ENCODE measurements at places on chromosomes 13 and 19.

GRCh38 chr19:1665565-1666047 is 13.2 kb upstream of the TCF3 start:
- DNase-seq: no peak

- DNase-seq: no peak
These were observed 217.5 kb downstream of the TEX29 start for GRCh38 chr13:111537843-111538499.

GRCh38 chr19:42068756-42069571 is 1.0 kb downstream of the GRIK5 start:
- DNase-seq: no peak

DNA sequence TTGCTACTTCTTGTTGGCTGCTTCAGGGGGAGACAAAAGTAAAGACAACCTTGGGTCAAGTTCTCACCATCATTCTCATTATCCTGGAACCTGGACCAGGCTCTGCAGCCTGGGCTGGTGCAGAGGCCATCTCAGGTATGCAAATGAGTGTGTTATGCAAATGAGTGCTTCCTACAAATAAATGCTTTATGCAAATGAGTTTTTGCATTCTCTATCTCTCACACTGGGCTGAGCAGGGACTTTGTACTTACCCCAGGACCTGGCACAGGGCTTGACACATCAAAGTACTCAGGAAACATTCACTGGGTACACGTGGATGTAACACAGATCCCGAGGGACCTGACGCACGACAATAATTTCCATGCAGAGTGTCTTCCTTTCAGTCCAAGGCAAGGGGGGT is 103.0 kb downstream of the DNAJC15 start:
- DNase-seq: no peak

GRCh38 chr13:110089815-110090214 is 217.1 kb downstream of the COL4A1 start:
- no peak for DNase-seq

- peak; percentile 57 for DNase-seq
These were observed 22.3 kb upstream of the CSNK1A1L start for GRCh38 chr13:37127691-37128241.

DNA sequence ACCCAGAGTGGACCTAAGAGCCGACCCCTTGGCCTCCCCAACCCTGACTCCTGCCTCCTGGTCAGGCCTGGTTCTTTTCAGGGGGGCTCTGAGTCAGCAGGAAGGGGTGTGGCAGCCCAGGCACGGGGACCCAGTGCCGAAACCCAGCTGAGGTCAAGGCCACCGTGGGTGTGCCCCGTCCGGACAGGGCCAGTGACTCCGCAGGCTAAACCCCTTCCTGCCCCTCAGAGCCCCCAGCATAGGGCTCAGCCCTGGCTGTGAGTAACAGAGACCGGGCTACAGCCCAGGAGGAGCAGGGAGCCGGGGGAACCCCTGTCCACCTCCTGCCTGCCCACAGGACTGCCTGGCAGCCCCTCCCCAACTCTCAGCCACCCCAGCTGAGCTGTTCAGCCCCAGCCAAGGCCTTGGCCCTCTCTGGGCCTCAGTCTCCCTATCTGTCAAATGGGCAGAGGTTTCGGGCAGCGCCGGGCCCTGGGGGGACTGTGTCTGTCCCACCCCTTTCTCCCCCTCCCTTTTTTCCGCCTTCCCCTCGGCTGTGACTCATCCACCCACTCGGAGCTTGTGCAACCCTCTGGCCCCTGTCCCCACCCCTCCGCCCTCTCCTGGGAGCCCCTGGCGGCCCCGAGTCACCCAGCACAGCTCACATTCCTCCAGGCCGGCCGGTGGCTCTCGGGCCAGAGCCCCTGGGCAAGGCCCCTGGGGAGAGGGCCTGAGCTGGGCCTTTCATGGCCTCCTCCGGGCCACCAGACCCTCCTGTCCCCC is 8.6 kb downstream of the ZBTB7A start:
- DNase-seq: peak; percentile 94

DNA sequence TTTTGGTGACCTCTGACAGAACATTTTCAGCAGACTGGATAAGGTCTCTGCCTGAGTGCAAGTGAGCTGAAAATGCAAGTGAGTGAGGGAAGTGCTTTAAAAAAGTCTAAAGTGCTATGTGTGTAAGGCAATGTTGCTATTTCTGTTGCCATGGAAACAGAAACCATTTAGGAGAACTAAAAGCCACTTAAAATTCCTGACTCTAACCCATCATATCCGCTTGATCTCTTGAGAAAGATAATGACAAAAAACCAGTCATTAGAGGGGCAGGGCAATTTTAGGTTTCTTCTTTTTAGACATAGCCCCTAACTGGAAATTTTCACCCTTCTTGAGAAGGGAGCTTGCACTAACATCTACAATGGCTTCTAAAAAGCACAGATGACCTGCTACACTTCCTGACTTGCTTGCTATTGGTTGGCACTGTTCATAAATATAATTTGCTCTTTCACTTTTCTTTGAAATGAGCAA is at the start of gene CYSLTR2:
TSS of gene CYSLTR2 (plus strand) at position 458 of the 468 bp plus-strand sequence. CDS start 52,889 bp downstream, outside the sequence.
- DNase-seq: peak; percentile 33

- DNase-seq: peak; percentile 43
These were observed 136.3 kb upstream of the UFM1 start for GRCh38 chr13:38213314-38213713.

DNA sequence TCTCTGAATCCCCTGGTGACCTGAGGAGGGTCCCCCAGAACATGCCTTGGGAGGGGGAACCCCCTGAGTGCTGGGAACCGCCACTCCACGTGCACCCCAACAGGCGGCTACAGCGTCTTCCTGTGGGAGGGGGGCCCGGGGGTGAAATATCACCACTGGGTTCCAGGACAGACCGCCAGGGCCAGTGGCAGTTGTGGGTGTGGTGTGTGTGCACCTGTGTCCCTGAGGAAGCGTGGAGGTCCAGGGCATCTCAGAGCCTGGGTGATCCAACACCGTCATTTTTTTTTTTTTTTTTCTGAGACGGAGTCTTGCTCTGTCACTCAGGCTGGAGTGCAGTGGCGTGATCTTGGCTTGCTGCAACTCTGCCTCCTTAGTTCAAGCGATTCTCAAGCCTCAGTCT is 4.2 kb downstream of the ADGRE5 start:
- DNase-seq: no peak

GRCh38 chr13:26831336-26831908 is 70.8 kb upstream of the GPR12 start:
- DNase-seq: no peak

DNA sequence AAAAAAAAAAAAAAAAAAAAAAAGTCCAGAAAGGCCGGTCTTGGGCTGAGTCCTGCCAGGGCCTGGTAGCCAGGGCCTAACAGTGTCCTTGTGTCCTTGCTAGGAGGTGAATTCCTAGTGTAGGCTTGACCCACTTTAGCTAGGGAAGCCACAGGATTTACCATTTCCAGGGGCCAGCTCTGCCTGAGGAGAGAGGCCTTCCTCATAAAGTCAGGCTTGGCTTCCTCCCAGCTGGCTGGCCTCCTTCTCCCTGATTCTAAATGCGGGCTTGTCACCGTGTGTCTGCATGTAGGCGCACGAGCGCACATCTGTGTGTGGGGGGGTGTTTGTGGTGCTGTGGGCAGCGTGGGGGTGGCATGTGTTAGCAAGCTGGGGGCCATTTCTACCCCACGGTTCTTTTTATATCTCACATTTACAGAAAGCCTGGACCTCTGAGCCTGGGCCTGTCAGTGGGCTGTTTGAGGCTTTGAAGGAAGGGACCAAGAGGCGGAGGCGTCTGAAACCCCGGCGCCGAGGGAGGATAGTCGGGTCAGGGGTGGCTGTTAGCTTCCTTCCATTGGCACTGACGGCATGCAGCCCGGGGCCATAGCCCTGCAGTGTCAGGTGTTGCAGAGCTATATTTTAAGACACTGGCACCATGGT is 31.7 kb downstream of the IER2 start:
- DNase-seq: peak; percentile 50

GRCh38 chr13:51601601-51602565 is 17.6 kb downstream of the WDFY2 start:
- no peak for DNase-seq

DNA sequence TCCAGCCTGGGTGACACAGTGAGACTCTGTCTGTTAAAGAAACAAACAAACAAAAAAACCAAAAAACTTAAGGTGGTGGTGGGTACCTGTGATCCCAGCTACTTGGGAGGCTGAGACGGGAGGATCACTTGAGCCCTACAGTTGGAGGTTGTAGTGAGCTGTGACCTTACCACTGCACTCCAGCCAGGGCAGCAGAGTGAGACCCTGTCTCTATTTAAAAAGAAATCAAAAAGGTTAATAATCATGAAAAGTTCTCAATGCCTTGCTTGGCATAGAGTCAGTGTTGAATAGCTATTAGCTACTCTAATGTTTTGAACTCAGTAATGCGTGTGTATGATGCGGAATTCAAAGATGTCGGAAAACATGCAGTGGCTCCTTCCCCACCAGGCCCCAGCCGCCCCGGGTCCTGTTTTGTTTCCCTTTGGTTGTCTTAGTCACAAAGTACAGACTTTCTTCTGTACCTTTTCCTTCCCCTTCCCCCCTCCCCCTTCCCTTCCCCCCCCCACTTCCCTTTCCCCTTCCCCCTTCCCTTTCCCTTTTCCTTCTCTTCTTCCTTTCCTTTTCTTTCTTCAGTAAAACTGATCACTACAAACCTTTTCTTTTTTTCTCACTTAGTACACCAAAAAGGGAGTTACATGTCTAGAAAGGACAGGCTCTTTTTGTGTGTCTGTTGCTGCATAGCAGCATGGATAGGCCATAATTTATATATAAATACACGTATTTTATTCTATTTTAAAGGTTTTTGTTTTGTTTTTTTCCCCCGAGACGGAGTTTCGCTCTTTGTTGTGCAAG is 35.2 kb downstream of the DNM2 start:
- no peak for DNase-seq

DNA sequence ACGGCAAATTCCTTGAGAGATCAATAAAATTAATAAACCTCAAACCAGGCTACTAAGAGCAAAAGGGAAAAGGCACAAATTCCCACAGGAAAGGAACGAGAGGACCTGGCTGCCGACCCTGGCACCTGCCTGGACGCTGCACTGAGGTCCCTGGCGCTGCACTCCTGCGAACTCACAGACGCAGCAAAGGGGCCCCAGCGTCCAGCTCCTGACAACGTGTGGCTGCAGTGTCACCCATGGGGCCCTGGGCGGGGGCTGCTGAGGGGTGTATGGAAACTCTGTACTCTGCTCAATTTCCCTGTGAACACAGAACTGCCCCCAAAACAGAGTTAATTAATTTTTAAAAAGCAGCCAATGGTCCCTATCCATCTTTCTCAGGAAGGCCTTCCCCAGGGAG is 61.3 kb upstream of the C13orf46 start:
- no peak for DNase-seq

DNA sequence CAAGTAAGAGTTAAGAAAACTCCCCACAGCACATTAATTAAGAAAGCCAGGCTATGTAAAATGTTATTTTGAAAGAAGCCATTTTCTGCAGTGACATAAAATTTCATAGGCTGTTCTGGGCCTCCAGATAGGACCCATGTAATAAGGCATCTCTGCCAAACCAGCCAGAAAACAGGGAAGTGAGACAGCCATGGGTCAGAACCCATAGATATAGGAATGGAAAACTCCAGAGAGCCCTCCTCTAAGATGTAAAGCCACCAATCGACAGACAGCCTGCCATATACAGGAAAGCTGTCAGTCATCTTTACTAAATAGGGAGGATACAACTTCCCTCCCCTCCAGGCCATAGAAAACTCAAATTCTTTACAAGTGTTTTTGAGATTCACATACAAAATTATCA is 493.3 kb downstream of the COG6 start:
- DNase-seq: no peak

DNA sequence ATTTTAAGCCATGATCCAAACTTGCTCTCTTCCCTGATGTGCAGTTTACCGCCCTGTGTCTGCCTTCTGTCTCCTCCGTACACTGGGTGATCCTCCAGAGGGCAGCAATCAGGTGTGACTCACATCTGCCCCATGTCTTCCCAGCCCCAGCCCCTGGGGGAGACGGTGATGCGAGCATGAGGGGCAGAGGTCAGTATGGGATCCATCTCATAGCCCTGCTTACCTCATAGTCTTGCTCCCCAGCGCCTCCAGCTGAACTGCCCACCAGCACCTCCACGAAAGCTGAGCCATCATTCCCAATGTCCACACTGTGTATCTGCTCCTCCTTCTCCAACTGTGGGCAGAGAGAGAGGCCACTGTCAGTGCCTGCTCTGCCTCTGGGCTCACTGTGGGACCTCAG is 14.6 kb downstream of the XRCC1 start:
- DNase-seq: peak; percentile 52

- peak; percentile 74 for DNase-seq
These were observed 49.9 kb downstream of the AP1M1 start for GRCh38 chr19:16247353-16248182.

DNA sequence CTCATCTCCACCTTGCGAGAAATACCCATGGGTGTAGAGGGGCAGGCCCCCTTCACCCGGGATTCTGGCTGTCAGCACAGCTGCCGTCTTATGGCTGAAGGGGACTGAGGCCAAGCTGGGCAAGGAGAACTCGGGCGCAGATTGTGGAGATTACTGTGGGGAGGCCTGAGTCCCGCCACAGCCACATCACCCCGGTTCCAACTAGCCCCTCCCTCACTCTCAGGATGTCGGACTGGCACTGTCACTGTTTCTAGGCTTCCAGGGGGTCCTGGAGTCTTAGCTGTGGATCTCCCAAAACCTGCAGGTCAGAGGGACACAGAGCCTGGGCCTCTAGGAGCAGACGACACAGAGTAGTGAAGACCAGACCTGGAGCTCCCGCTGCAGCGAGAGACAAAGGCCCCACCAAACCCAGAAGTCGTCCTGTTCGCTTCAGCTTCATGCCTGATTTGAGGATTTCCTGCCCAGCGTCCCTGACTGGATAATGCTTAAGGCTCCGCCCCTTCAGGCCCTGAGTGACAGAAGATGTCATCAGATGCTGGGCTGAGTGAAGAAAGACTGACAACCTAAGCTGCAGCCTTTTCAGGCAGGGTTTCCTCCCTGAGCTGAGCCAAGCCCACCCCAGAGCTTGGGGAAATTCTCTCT is 55.8 kb downstream of the ZNF93 start:
- DNase-seq: no peak

DNA sequence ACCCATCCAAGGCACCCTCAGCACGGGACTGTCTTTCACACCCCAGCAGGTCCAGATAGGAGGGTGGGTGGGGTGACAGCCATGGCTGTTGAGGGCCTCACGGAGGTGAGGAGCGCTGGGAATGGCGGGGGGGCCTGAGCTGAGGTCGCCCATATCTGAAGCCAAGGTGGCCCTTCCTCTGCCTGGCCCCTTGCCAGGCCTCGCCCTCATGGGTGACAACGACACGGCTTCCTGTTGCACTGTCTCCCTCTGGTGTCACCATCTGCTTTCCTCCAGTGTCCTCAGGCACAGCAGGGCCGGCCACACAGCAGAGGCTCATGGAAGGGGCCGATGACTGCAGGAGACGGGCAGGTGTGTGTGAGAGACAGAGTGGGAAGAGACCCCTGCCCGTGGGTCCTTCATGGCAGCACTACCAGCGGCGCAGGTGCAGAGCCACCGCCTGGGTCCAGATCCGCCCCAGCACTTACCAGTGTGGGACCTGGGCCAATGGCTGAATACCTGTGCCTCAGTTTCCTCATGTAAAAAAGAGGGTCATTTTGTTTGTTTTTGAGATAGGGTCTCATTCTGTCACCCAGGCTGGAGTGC is 8.1 kb upstream of the NKPD1 start:
- no peak for DNase-seq

- DNase-seq: no peak
These were observed 28.5 kb upstream of the PARP4 start for GRCh38 chr13:24541127-24541475.

GRCh38 chr13:43939086-43939485 is 59.4 kb downstream of the LACC1 start:
- no peak for DNase-seq

- no peak for DNase-seq
These were observed 4.7 kb downstream of the PCID2 start for GRCh38 chr13:113203507-113204377.

- no peak for DNase-seq
These were observed 42.2 kb upstream of the RCBTB2 start for GRCh38 chr13:48575031-48575430.

All from EL (cell line).